Esophagus squamous epithelium (tissue), 5 donors: ENCODE measurements at places on chromosomes 1 and 21. TPM values are rescaled to one million over a fixed set of nuclear protein-coding genes. Genes with fewer than 3 reads are reported as not detected.

GRCh38 chr1:13797397-13797796 is 97.4 kb downstream of the PRDM2 start:
- no peak for DNase-seq

GRCh38 chr1:29122682-29123052 is 1.0 kb downstream of the TMEM200B start:
- DNase-seq = no peak

DNA sequence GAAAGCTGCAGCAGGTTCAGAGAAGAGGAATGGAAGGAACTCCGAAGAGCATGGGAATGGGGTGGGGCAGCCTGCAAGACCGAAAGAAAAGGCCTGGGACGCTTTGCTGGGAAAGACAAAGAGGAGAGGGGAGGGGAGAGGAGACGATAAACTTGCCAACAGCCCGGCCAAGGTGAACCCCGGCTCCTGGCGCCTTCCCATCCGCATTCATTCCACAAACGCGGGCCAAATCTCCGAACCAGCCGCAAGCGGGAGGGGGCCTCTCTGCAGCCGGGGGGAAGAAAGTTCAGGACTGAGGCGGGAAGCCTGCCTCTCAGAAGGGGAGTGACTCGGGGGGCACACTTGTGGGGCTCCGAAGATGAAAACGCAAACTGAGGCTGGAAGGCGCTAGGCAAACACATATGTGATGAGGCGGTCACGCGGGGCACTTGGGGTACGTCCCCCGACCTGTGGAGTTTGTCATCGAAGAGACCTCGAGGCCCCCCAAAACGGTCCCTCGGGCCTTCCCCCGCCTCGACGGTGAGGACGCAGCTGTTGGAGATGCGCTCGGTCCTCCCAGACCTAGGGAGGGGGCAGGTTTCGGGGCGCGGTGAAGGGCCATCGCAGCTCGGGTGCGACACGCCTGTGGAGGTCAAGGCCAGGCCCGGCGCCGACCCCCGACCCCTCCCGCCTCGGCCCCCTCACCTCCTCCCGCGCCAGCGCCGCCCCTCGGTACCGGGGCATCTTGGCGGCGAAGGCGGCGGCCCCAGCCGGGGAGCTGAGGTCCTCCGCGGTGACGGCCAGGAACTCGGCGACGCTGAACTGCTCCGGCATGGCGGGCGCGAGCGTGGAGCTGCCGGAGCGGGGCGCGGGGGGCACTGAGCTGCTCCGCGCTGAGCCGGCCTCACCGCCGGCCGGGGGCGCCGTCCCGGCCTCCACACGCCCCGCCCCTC is at the start of gene ASAP3:
Gene ASAP3, minus strand, starts transcription at position 859 of the 932 bp plus-strand sequence. Its CDS starts 46 bp downstream, at position 813.
- DNase-seq = no peak

GRCh38 chr1:116690849-116691406 is 23.4 kb upstream of the IGSF3 start:
- no peak for DNase-seq

DNA sequence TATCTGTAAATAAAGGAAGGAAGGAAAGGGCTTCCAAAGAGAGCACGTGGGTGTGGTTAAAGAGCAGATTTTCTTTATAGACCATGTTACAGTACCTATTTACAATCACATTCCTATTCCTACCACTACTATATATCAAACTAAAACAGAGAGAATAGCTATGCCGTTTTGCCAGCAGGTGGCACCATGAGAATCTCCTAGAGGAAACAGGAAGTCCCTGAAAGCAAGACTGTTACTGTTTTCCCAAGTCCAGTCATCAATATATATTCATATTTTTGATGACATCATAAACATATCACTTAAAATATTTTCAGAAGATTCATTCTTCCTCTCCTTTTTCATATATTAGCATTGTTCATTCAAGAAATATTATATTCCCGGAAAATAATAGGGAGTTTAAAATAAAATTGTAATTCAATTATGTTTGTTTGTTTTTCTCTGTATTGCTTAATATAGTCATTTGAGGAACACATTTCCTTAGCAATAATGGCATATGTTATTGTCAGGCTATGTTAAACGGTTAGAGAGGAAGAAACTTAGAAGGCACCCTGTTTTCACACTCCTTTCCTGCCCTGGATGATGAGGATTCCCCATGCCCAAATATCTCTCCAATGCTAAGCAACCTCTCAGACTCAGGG is 6.6 kb downstream of the CCDC190 start:
- no peak for DNase-seq

GRCh38 chr1:75616436-75617433 is 5.8 kb upstream of the SLC44A5 start:
- DNase-seq = no peak

The PACC1 gene
- total RNA-seq = 5.0 TPM

The RNU1-3 gene
- total RNA-seq = under 0.01 TPM

The PKNOX1 gene
- 8.5 TPM for total RNA-seq

The GJC2 gene
- 0.48 TPM for total RNA-seq

The KIF26B gene
- 2.7 TPM for total RNA-seq

The PM20D1 gene
- total RNA-seq = not detected

- DNase-seq = no peak
These were observed 27.0 kb upstream of the SMYD3 start for GRCh38 chr1:246534114-246534513.

GRCh38 chr1:65211331-65211730 is 63.3 kb downstream of the AK4 start:
- no peak for DNase-seq

DNA sequence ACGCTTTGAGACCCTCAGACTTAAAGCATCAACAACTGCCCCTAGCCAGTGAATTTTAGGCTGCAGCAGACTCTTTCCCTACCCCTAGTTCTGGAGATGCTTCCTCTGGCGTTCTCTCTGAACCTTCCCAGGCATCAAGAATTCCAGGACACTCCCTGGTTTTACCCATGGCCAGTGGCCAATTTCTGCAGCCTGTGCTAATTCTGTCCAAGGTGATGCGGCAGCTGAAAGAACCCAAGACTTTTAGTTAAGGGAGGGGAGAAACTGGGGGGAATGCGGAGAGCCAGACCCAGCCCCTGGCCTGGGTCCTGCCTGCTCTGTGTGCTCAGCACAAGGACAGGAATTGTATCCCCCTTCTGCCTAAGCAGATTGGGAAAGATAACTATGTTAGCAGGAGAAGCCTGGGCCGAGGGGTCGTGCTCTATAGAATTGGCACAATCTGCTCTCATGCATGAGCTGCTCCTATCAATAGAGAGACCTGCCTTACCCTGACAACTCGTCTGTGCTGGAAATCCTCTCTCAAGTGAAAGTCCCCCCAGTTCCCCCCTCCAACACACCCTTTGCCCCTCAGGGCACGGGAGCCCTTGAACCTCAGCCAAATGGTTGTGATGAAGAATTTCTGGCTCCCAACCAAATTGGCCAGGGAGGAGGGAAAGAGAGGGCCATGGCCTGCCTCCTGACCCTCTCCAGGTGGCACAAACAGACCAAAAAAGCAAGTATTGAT is 5.4 kb upstream of the GJA8 start:
- no peak for DNase-seq

The E2F2 gene
- 13.0 TPM for total RNA-seq

DNA sequence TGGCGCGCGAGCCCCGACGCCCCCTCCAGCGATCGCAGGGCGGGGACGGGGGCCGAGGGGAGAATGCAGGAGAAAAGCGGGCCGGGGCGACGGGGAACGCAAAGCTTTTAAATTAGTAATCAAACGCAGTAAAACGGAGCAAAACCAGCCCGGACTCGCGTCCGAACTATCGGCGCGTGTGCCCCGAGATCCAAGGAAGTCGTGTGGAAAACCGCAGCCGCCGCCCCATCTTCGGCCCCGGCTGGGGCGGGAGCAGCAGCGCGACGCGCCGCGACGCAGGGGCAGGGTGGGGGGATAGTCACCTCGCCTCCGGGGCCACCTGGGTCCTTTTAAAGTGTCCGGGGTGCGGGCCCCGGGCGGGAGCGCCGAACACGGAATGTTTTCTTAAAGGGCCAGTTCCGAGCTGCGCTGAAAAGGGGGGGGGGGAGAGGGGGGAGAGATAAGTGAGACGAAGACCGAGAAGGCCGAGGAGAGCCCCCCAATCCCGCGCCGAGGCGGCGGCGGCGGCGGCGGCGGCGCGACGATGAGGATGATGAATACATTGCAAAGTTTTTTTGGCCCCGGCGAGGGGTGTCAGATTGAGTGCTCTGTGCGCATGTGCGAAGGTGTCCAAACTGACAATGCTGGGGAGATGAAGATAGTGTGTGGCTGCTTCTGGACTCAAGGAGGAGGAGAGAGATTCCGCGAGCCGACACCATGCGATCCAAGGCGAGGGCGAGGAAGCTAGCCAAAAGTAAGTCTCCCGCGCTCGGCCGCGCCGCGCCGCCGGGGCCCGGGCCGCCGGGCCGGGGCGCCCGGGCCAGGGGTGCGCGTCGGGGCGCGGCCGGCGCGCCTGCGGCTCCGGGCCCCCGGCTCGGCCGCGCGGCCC is at the start of gene PRDM16:
Gene PRDM16, plus strand, starts transcription at position 640 of the 868 bp plus-strand sequence. Its CDS starts 57 bp downstream, at position 697.
- DNase-seq = no peak

DNA sequence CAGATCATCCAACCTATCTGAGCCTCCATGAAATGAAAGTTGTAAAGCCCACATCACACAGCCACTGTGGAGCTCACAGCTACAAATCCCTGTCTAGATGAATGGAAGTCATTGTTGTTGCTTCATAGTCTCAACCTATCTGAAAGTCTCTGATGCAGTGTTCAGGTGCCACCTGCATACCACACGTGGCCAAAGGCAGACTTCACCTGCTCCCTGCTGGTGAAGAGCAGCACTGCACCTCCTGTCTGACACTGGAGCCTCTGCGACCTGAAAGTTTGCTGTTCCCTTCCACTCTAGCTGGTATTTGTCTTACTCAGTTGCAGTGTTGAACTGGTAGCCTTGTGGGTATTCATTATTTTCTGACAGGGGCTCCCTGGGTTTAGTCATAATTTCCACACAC is 18.4 kb downstream of the LORICRIN start:
- no peak for DNase-seq

DNA sequence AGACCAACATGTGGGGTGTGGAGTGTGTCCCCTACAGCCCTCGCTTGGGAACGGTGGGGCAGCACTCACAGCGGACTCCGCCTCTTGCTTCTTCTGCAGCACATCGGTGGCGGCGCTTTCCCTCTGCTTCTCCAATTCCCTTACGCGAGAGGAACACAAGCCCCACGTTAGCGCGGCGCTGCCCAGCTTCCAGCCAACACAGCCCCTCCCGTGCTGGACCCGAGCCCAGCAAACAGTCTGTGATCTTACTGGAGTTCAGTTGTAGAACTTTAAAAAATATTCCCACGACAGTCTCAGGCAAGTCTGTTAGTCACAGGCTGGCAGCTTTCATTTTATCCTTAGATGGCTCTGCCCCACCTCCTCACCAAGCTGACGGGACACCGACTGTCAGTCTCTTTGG is 13.6 kb downstream of the THAP3 start:
- DNase-seq = no peak

DNA sequence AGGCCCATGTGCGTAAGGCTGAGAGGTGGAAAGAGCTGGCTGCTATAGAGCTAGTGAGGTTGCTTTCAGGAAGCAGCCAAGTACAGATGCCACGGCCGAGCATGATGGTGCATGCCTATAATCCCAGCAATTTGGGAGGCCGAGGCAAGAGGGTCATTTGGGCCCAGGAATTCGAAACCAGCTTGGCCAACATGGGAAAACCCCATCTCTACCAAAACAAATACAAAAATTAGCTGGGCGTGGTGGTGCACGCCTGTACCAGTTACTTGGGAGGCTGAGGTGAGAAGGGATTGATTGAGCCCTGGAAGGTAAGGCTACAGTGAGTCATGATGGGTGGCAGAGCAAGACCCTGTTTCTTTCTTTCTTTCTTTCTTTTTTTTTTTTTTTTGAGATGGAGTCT is 2.7 kb downstream of the CCDC24 start:
- DNase-seq = no peak

The BEND5 gene
- total RNA-seq = 2.3 TPM

DNA sequence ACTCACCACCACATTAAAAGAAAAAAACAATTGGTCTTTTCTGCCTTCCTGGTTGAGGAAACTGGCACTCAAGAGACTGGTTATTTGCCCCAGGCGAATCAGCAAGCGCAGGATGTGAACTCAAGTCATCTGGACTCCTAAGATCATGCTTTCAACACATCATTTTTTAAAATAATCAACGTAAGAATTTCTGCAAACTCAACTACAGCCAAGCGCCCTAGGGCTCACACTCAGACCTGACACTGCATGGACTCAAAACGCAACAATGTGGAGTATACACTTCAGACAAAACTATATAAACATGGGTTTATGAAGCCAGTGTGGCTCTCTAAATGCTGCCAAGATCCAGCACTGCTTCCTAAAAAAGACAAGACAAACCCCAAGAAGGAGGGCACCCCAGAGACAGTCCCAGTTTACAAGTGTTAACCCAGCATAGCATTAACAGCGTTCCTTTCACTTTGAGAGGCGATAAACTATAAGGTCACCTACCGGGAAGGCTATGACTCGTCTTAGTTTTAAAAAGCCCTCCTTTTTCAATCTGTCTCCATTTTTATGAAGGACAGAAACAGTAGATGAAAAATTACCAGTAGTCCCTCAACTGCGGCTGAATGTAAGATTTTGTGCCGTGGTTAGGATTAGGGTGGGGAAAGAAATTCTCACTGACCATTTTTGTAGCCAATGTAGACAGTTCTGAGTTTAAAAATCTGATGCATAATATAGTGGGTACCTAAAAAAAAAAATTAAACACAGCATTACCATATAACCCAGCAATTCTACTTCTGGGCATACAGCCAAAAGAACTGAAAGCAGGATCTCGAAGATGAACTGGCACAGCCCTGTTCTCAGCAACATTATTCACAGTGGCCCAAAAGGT is 54.8 kb downstream of the SIPA1L2 start:
- DNase-seq = no peak

The APCS gene
- total RNA-seq = not detected

DNA sequence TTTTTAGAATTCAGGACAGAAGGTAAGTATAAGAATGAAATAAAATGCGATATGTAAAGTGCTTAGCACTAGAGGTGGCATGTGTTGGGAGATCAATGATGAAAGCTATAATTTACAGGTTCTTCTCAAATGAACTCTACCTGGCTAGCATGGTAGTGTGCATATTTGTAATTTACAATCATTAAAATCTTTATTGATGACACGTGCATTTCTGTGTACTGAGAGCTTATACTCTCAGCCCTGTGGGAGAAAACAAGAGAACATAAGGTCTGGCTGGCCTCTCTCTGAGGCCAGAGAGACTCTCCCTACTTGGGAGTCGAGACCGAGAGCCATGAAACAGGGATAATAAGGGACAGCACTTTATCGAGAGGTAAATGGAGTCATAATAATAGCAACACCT is 76.4 kb downstream of the COLGALT2 start:
- DNase-seq = no peak

The PLD5 gene
- not detected for total RNA-seq

DNA sequence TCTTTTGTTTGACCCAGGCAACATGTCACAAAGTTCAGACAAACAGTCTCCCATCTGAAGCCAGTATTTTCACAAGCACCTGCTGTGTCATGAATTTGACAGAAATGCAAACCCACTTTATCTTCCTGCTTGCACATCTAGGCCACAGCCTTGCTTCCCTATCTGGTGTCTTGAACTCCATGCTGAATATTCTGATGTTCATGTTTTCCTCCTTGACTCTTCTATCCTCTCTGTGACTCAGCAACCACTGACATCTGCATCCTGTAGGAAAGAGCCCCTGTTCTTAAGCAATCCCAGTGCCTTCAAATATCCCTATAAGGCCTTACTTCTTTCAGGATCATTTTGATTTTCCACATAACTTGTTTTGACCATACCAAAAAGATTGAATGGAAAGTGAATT is 6.5 kb downstream of the CD55 start:
- DNase-seq = no peak
